ENCODE measurements at places on chromosomes 12 and 14.

- no peak for DNase-seq
Observed at GRCh38 chr12:41772478-41772877, 372.2 kb downstream of the GXYLT1 start.

DNA sequence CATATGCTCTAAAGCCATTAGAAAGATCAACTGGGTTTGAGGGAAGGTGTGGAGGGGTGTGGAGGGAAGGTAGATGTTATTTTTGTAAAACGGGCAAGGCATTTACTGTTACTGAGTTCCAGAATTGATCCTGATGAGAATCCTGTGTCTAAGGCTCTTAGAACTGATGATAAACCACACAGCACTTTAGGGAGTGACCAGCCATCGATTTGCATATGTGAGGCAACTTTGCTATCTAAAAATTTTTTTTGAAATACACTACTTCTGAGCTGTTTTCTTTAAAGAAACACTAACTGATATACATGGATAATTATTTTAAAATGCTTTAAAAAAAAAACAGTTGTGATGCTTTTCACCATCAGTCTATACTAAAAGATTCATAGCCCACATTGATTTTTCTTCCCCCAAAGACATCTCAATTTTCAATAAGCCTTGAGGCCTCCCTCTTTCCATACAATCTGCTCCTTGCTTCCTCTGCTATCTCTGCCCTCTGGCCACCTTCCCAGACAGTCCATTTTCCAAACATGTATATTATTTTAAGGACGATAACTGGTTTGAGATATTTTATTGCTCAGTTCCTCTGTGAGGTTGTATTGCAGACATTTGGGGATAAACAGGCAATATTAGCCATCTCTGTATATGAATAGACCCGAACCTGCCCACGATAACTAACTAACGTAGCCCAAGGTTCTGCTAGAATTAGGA lies 265.9 kb downstream of the EFCAB11 start:
- DNase-seq: no peak

DNA sequence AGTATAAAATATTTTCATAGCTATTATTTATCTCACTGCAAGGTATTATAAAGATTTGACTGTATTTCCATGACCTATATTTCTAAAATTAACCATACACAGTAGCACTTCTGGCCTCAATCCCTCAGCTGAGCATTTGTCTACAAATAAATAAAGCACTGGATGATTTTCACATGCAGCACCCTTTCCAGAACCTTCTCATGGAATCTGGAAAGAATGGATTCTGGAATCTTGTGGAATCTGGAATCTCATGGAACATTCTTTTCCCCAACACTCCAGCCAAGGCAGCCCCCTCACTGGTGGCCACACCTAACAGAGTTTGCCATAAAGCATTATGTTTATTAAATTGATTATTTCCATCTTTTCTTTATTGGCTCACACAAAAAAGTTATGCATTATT lies 199.2 kb downstream of the MSRB3 start:
- DNase-seq: no peak

DNA sequence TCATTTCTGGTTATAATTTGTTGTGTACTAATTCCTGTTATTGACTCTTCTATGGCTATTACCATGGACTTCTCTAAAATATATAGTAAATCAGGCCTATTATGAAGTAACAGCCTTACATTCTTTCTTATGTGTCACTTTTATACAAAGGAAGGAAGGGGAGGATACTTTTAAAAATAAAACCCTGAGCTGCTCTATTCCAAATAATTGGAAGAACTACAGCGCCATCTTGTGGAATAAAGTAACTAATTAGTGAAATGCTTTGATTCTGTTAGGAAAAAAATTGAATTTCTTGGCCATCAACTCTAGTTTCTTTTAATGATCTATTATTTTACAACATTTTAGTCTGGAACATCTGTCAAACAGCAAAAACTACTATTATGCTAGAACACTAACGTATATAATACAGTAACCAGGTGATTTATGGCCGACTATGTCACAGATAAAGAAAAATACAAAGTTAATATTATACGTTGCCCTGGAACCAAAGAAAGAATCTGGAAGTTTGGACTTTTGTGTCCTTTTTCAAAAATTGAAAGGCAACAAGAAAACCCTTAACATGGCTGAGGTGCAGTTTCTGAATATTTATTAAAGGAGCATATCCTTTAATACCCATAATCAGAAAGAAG lies 55.0 kb upstream of the NELL2 start:
- no peak for DNase-seq

GRCh38 chr14:85527445-85528035 lies 2.4 kb upstream of the FLRT2 start:
- no peak for DNase-seq

DNA sequence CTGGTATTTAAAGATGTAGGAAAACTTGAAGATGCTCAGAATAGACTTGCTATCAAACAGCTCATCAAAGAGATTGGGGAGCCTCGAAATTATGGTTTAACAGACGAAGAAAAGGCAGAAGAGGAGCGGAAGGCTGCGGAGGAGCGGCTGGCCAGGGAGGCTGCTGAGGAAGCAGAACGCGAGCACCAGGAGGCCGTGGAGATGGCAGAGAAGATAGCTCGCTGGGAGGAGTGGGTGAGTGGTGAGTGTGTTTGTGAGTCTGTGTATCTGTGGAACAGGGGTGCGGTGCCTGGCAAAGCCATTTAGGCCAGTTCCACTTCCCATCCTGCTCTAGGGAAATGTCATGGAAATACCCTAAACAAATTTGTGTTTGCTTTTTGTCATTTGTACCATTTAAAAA lies 19.2 kb upstream of the PAPOLA start:
- DNase-seq: no peak

- DNase-seq: no peak
Observed at GRCh38 chr14:85057221-85057620, 472.7 kb upstream of the FLRT2 start.

DNA sequence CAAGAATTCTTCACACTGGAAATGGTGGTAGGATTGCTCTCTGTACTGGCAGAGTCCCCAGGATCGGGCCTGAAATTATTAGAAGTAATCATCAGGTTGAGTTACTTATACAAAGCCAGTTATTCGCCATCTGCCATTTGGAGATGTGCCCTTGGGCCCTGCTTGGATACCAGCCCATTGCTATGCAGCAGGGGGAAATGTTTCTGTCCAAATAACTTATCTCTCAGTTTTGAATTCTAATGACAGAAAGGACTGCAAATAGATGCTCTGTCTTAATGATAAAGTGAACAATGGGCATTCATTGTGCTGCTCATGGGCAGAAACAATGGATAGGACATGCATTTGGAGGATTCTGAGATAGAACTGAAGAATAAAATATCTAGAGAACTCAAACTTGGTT lies 139.1 kb upstream of the PELI2 start:
- no peak for DNase-seq

DNA sequence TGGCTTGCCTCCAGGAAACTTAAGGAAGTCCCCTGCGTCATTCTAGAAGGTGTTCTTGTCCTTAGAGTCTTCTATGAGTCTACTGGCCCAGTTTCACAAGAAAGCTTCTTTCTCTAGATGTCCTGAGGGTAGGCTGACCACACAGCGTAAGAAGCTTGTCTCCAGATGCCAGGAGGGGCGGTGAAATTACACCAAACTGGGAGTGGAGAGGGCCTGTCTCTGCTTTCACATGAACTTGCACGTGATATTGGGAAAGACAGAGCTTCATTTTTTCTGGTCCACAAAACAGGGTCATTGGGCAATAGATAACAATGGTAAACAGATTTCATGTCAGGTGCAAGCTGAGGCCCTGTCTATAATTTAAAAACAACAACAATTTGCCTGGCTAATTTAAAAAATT lies 85.7 kb upstream of the TBX3 start:
- no peak for DNase-seq

- no peak for DNase-seq
Observed at GRCh38 chr12:112597986-112598385, 179.2 kb downstream of the PTPN11 start.

GRCh38 chr12:117494833-117495655 lies 133.6 kb upstream of the NOS1 start:
- no peak for DNase-seq

GRCh38 chr12:86148071-86148470 lies 108.1 kb downstream of the MGAT4C start:
- no peak for DNase-seq

- DNase-seq: no peak
Observed at GRCh38 chr14:92994942-92995341, 72.0 kb downstream of the CHGA start.

- DNase-seq: no peak
Observed at GRCh38 chr12:113422886-113423669, 898 bp downstream of the SDSL start.

DNA sequence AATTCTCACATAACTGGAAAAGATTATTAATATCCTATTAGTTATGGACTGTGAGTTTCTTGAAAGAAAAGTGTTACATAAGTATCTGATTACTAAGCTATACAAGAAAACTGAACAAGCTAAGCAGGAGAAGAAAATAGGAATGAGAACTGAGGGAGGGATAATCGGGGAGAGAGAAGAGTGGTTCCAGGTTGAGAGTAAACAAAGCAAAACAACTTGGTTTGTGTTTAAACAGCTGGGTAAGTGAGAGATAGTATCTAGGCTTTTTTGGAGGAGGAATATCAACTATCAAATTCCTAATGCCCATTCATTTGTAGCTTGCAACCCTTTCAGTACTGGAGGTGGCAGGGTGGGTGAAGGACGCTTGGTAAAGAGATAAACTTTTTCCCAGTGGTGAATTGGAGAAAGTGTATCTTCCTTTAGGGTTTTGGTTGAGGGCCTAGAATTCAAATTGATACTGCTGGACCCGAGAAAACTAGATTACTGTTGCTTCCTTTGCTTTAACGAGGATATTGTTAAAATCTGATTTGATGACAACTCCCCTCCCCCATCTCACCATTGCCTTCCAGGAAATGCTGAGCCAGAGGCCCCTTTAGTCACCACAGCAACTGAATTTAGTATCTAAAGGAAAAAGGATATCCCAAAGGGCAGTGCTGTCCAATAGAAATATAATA lies 2.0 kb upstream of the SLC2A3 start:
- DNase-seq: no peak

DNA sequence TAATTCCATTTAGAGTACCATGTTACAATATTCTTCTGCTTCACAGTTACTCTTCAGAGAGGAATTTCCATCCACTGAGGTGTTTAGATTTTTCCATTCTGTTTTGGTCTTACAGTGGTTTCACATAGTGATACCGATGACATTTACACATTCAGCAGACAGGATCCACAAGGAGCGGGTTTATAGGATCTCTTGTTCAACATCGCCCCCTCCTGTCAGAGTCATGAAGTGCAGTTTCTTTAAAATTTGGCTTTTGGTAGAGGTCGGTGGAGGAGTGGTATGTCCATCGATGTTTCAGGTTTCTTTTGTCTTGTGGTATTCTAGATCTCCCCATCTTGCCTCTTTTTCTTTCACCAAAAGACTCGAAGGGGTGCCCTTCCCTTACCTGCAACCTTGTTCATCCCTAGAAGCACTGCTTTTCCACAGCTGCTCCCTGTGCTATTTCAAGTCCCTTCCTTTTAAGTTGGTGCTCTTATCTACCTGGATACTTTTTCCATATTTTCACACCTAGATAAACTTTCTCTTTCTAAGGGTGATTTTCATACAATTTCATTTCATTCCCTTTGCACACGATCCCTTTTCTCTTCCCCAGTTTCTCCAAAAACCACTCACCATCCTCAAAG lies 181.3 kb downstream of the ITPR2 start:
- no peak for DNase-seq

GRCh38 chr12:89880690-89881350 lies 172.2 kb upstream of the ATP2B1 start:
- no peak for DNase-seq

- DNase-seq: no peak
Observed at GRCh38 chr12:62297321-62297720, 37.1 kb downstream of the USP15 start.

- DNase-seq: no peak
Observed at GRCh38 chr14:79193689-79194477, 1017.4 kb downstream of the DIO2 start.

- DNase-seq: no peak
Observed at GRCh38 chr14:84749191-84749955, 780.6 kb upstream of the FLRT2 start.

DNA sequence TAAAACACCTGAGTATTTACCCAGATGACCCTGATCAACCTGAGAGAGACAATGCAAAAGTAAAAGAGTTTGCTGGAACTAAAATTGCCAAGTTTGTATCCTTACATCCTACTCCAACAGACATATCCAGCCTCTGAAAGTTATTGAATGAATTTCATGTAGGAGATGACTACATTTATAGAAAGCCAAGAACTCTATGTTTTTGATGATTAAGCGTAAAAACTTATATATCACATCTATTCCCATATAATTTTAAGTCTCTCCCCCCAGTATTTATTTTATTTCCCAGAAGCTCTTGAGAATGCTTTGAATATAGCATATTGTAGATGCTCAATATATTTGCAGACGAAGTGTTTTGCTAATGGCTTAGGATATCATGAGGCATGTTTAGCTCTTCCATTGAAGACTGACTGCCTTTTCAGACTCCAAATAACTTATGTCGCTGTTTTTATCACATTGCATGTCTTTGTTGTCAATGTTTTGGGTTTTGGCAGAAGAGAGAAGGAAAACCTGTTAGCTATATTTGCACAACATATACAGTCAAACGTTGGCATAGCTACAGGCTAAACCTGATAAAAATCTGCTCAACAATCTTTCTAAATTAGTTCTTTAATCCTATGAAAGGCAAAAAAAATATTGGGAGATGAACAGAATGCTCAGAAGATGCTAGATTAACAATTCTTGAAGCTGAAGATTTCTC lies 213.6 kb downstream of the DIO2 start:
- DNase-seq: no peak

DNA sequence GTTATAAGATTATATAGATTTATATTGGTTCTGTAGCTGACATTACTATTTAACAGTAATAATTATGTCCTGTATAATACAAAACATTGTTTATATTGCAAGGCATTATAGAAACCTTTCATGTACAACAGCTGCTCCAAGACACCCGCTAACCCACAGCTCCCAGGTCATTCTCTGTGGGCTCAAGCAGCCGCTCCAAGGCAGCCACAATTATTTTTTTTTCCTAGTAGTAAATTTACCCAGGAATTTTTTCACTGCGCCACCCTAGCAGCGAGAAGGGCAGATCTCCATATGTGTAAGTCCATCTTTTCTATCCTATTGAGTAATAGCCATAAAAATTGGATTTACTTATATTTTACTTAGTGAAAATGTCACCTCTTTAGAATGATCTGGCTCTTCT lies 36.3 kb downstream of the KNTC1 start:
- no peak for DNase-seq
